ENCODE measurements at places on chromosomes 5 and 9.

GRCh38 chr5:103216697-103217096 is 41.9 kb upstream of the MACIR start:
- no peak overlapping the region for H3K4me3 ChIP-seq
- no peak for DNase-seq
- H3K27ac ChIP-seq, result no peak overlapping the region
- no peaks in the 10 kb centered on the region for H3K36me3 ChIP-seq

DNA sequence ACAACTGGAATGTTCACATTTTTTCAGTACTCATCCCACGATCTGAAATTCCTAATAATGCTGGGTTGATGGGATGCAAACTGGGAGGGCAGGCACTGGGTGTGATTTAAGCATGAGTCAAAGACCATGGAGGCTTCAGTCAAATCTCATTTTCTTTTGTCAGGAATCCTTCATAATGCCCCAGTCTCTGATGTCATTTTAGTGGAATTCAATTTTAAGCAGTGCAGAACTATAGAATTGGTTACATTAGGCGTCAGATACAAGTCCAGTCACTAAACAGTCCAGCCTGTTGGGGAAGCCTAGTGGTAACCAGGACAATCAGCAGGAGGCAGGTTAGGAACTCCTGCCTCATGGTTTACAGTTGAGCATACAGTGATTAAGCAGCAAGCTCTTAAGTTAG is 41.0 kb upstream of the TMEM215 start:
- no peak overlapping the region for H3K27ac ChIP-seq
- H3K36me3 ChIP-seq, result no peaks in the 10 kb centered on the region
- no peaks in the 10 kb centered on the region for H3K4me1 ChIP-seq
- DNase-seq, result peak; percentile 15
- H3K27me3 ChIP-seq, result peaks cover 9% of the 10 kb centered on the region

DNA sequence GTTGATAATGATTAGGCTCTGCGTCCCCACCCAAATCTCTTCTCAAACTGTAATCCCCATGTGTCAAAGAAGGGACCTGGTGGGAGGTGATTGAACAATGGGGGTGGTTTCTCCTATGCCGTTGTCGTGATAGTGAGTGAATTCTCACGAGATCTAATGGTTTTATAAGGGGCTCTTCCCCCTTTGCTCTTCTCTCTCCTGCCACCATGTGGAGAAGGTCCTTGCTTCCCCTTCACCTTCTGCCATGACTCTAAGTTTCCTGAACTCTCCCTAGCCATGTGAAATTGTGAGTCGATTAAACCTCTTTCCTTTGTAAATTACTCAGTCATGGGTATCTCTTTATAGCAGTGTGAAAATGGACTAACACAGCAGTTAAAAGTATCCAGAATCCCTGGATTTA is 715.2 kb upstream of the DMAC1 start:
- H3K27me3 ChIP-seq, result no peaks in the 10 kb centered on the region
- DNase-seq, result no peak
- no peaks in the 10 kb centered on the region for H3K36me3 ChIP-seq
- no peak overlapping the region for H3K4me3 ChIP-seq
- H3K27ac ChIP-seq, result no peak overlapping the region

DNA sequence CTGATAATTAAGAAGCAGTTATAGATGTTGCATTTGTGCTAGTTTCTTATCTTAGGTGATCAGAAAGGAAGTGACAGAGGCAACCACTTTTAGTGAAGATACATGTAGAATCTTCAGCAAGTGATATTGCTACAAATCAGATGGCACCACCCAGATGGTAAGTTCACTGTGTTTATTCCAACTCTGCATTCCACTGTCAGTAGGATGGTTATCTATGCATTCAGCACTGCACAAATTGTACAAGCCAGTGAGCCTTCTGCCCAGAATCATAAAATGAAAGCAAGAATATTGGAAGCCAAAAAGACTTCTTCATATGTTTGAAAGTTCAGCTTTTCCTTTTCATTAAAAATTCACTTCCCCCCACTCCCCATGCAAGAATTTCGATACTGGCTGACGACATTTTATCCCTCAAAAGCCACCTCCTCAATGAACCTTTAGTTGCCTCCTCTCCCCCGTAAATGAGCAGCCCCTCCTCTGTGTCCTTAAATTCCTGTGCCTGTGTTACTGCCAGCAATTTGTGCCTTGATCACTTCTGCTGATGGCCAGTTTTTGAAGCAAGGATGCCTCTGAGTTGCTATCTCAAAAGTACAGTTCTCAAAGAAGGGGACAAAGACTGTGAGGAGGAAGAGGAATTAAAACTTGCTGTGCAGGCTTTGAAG is 91.6 kb downstream of the ZSWIM6 start:
- H3K4me3 ChIP-seq, result no peak overlapping the region
- no peak for DNase-seq
- H3K36me3 ChIP-seq, result no peaks in the 10 kb centered on the region
- H3K27me3 ChIP-seq, result no peaks in the 10 kb centered on the region

GRCh38 chr5:111163000-111163399 is 61.2 kb upstream of the CAMK4 start:
- H3K27me3 ChIP-seq, result no peaks in the 10 kb centered on the region
- no peak for DNase-seq
- H3K36me3 ChIP-seq, result no peaks in the 10 kb centered on the region
- H3K4me1 ChIP-seq, result no peaks in the 10 kb centered on the region
- H3K27ac ChIP-seq, result no peak overlapping the region

- H3K4me1 ChIP-seq, result peaks cover 74% of the 10 kb centered on the region
- H3K4me3 ChIP-seq, result no peak overlapping the region
- H3K27me3 ChIP-seq, result no peaks in the 10 kb centered on the region
- peak overlapping the region; percentile 55 for H3K27ac ChIP-seq
- no peaks in the 10 kb centered on the region for H3K36me3 ChIP-seq
Measured at GRCh38 chr9:95202076-95202681, 115.3 kb downstream of the FANCC start.

GRCh38 chr9:134602547-134603362 is 38.8 kb upstream of the COL5A1 start:
- no peaks in the 10 kb centered on the region for H3K4me1 ChIP-seq
- no peak overlapping the region for H3K27ac ChIP-seq
- no peaks in the 10 kb centered on the region for H3K27me3 ChIP-seq
- H3K4me3 ChIP-seq, result no peak overlapping the region
- no peaks in the 10 kb centered on the region for H3K36me3 ChIP-seq

DNA sequence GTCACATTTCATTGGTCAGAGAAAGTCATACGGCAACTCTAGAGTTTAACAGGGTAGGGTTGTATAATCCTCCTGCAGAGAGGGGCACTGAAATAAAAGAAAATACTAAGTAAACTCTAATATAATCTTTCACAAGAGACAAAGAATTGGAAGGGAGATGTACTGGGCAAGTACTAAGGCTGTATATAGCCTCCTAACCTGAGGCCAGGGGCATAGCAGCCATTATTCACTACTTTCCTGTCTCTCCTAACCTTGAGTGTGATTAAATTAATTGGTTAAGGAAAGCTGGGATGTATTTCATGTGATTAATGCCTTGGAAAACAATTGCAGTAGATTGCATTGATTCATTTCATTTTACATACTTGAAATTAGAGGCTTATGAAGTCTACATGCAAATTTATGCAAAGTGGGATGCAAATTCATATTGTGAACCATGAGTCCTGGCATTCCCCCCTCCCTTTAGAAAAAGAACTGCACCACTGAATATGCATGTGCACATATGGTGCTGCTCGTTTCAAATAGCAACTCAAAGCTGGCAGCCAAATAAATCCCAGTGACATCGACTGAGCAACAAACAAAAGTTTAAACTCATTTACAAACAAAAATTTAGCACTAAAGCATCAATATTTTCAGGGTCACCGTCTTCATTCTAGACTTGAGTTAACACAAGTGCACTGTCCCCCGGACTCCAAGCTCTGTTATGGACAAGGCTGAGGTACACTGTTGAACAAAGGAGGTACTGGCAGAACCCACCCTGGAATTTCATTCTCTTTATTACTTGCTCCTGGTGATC is 70.0 kb downstream of the DMAC1 start:
- H3K27me3 ChIP-seq, result peaks cover 9% of the 10 kb centered on the region
- H3K4me1 ChIP-seq, result no peaks in the 10 kb centered on the region
- H3K27ac ChIP-seq, result no peak overlapping the region
- no peak for DNase-seq

DNA sequence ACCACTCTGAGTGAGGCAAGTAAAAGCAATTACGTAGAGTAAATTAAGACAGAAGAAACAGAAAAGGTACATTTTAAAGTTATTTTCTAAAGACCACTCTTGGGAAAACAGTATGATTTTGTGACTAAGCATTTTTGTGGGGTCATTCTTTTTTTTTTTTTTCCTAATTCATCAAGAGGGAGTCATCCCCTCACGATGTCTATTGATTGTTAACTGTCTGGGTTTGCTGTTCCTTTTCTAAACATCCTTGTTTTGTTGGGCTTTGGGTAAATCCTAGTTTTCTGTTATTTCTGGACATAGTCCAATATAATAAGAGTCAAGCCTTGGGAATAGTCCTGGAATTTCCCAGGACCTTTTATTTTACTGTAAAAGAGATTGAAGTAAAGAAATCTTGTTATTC is 63.8 kb downstream of the ANKRD55 start:
- H3K4me3 ChIP-seq, result no peak overlapping the region
- peaks cover 7% of the 10 kb centered on the region for H3K4me1 ChIP-seq
- DNase-seq, result no peak
- H3K27me3 ChIP-seq, result no peaks in the 10 kb centered on the region
- H3K36me3 ChIP-seq, result no peaks in the 10 kb centered on the region

DNA sequence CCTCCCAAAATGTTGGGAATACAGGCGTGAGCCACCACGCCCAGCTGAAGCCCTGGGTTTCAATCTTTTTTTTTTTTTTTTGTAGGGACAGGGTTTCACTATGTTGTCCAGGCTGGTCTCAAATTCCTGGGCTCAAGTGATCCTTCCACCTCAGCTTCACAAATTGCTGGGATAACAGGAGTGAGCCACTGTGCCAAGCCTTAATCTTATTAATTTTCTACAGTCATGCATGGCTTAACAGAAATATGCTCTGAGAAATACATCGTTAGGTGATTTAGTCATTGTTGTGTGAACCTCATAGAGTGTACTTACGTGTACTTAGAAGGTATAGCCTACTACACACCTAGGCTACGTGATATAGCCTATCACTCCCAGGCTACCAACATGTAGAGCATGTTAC is 31.0 kb downstream of the GLDC start:
- DNase-seq, result no peak
- no peaks in the 10 kb centered on the region for H3K27me3 ChIP-seq
- no peaks in the 10 kb centered on the region for H3K36me3 ChIP-seq
- no peak overlapping the region for H3K27ac ChIP-seq
- no peaks in the 10 kb centered on the region for H3K4me1 ChIP-seq

DNA sequence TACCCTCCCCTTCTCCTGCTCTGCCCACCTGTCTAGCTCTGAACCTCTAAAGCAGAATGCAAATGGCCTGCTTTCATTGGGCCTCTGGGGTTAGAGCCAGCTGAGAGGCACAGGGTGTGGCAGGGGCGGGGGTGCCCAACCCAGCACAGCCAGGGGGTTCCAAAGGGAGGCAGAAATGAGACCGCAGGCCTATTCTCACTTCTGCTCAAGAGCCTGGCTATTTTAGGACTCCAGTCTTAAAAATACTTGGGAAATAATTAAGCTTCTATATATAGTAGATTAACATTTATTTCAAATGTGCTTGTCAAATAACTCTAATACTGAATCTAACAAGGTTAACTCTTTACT is 5.7 kb downstream of the QSOX2 start:
- H3K4me3 ChIP-seq, result no peak overlapping the region
- no peak for DNase-seq
- H3K27me3 ChIP-seq, result no peaks in the 10 kb centered on the region
- peaks cover 12% of the 10 kb centered on the region for H3K4me1 ChIP-seq

- no peak for DNase-seq
- H3K27ac ChIP-seq, result no peak overlapping the region
- H3K4me3 ChIP-seq, result no peak overlapping the region
Measured at GRCh38 chr5:32618962-32619361, 33.6 kb downstream of the SUB1 start.

GRCh38 chr5:41763574-41763973 is 106.7 kb downstream of the OXCT1 start:
- H3K27me3 ChIP-seq, result no peaks in the 10 kb centered on the region
- H3K4me3 ChIP-seq, result peak overlapping the region; percentile 1
- H3K27ac ChIP-seq, result no peak overlapping the region
- peaks cover 25% of the 10 kb centered on the region for H3K4me1 ChIP-seq
- H3K36me3 ChIP-seq, result peaks cover 9% of the 10 kb centered on the region
- DNase-seq, result no peak

GRCh38 chr9:108813951-108814601 is 41.7 kb downstream of the ACTL7B start:
- no peak overlapping the region for H3K27ac ChIP-seq
- H3K4me3 ChIP-seq, result no peak overlapping the region
- peak; percentile 61 for DNase-seq
- H3K27me3 ChIP-seq, result no peaks in the 10 kb centered on the region
- no peaks in the 10 kb centered on the region for H3K36me3 ChIP-seq

GRCh38 chr5:103414604-103415003 is 148.0 kb downstream of the NUDT12 start:
- no peaks in the 10 kb centered on the region for H3K4me1 ChIP-seq
- H3K27ac ChIP-seq, result no peak overlapping the region
- no peaks in the 10 kb centered on the region for H3K36me3 ChIP-seq

DNA sequence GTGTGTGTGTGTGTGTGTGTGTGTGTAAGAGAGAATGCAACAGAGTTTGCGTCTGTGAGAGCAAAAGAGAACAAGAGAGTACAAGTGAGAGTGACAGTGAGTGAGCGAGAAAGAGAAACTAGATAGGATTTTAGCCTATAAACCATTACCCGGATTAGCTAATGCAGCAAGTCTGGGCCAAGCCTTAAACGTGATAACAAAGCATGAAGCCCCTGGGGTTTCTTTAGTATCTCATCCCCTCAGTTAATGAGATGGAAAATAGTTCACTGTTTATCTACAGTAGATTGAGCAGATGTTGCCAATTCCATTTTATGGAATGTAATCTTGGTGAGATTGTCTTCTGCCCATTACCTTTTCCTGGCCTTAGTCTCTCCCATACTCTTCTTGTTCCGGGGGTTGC is 114.5 kb downstream of the MAT2B start:
- peaks cover 4% of the 10 kb centered on the region for H3K4me1 ChIP-seq
- H3K36me3 ChIP-seq, result no peaks in the 10 kb centered on the region
- H3K27me3 ChIP-seq, result peaks cover 82% of the 10 kb centered on the region
- H3K4me3 ChIP-seq, result no peak overlapping the region
- peak; percentile 66 for DNase-seq
